Urinary bladder (tissue), 4 donors: ENCODE measurements at places on chromosomes 5 and 9.

GRCh38 chr5:14370386-14370785 lies 211.2 kb upstream of the OTULINL start:
- no peak for DNase-seq

DNA sequence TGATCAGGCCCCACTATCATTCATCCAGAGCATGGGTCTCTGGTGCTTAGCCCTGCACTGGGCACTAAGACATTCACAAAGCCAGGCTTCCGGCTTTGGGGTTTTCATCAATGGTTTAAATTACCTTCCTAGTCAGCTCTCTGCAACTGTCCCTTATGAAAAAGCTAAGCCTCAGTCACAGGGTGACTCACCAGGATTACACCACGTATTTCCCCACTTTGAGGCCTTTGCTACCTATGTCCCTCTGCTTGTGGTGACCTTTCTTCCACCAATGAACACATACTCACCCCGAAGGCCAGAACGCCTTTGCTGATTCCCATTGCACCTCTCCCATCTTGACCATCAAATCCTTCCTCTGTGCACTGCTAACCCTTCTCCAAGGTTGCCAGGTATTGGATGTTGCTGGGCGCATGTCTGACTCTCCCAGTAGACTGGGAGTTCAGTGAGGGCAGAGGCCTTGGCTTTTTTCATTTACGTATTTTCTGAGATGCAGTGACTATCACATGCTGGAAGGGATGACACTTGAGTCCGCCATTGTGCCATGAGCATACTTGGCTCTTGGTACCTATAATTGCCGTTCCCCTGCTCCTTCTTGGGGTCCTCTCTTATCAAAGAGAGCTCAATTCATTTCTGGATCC lies 58.7 kb upstream of the TNFSF8 start:
- no peak for DNase-seq

- no peak for DNase-seq
Observed at GRCh38 chr9:126775926-126776325, 28.9 kb upstream of the ZBTB43 start.

DNA sequence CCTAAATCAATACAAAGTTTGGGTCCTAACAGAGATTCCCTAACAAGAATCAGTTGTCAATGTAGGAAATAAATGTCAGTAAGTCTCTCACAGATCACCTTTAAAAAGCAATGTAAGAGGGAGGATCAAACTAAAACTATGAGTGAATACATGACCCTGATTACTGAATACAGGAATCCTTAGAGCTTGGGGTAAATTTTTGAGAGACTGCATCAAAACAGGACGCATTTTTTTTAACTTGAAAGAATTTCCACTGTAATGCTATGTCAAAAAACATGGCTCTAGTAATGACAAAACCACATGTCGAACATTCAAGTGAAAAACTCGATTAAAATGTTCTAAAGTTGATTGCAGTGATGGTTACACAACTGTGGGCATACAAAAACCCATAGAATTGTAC lies 21.9 kb downstream of the ZDHHC21 start:
- no peak for DNase-seq

- DNase-seq: no peak
Observed at GRCh38 chr5:179568721-179569120, 18.4 kb downstream of the RUFY1 start.

- DNase-seq: no peak
Observed at GRCh38 chr5:144206141-144206540, 35.5 kb downstream of the KCTD16 start.

- no peak for DNase-seq
Observed at GRCh38 chr9:121865884-121866283, 214.4 kb downstream of the DAB2IP start.
